ENCODE measurements at places on chromosomes 2 and 18.

GRCh38 chr18:49028091-49028490 lies 77.3 kb upstream of the SMAD7 start:
- DNase-seq: no peak

- DNase-seq: no peak
Measured at GRCh38 chr2:136909777-136910176, 144.4 kb downstream of the THSD7B start.

DNA sequence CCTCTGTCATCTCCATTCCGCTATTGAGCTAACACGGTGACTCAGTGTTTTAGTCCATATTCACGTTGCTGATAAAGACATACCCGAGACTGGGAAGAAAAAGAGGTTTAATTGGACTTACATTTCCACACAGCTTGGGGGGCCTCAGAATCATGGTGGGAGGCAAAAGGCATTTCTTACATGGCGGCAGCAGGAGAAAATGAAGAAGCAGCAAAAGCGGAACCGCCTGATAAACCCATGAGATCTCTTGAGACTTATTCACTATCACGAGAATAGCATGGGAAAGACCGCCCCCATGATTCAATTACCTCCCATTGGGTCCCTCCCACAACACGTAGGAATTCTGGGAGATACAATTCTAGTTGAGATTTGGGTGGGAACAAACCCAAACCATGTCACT lies 22.6 kb upstream of the CXXC1 start:
- no peak for DNase-seq

- DNase-seq: no peak
Measured at GRCh38 chr18:28112056-28112470, 64.9 kb downstream of the CDH2 start.

DNA sequence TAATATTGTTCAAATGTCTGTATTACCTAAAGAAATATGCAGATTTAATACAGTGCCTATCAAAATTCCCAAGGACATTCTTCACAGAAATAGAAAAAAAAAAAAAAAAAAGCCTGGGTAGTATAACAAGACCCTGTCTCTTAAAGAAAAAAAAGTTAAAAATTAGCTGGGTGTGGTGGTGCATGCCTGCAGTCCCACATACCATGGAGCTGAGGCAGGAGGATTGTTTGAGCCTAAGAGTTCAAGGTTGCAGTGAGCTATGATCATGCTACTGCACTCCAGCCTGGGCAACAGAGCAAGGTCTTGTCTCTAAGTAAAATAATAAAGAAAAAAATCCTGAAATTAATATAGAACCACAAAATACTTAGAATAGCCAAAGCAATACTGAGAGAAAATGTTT lies 51.9 kb downstream of the SLC16A14 start:
- no peak for DNase-seq

- no peak for DNase-seq
Measured at GRCh38 chr2:63755216-63755615, 86.5 kb upstream of the UGP2 start.

GRCh38 chr2:231270221-231271114 lies 72.0 kb downstream of the ARMC9 start:
- DNase-seq: no peak

DNA sequence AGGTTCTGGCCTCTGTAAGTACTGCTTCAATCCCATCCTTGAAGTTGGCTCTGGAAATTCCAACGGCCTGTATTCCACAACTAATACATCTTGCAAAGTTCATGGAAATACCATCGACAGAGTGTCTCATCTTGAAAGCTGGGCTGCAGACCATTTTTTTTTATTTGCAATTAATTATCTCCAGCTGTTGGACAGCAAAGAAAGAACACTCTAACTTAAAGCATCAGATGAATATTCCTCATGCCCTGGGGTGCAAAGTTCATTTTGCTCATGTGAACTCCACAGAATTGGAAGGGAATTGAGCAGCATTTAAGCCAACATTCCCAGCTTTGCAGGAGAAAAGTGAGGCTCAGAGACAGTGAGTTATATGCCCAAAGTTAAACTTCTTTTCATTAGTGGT lies 96.5 kb upstream of the PIEZO2 start:
- no peak for DNase-seq

DNA sequence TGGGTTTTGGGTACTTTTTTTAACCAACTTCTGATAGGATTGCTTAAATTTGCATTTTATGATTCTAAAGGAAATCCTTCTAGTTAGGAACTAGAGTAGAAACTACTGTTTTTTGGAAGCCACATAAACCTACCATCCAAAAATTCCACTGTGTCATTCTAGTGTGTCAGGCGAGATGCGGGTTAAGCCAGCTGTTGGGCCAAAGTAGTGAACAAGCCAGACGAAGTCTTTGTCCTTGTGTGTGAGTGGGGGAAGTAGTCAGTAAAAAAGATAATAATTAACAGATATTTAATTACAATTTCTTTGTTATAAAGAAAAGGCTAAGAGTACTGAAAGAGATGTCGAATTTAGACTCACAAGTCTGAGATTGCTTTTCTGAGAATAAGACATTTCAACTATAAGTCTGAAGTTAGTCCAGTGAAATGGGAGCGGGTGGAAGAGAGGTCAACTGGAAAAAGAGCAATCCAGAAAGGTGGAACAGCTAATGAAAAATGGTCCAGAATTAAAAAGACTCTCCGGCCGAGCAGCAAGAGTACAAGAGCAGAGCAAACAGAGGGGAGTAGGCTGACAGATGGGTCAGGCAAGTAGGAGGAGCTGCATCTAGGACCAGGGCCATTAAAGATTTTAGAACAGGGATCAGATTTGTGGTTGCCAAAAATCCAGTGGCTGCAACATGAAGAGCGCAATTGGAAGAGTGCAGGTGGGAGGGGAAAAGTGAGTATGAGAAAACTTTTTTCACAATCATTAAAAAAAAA lies 1.5 kb downstream of the EPB41L5 start:
- no peak for DNase-seq

DNA sequence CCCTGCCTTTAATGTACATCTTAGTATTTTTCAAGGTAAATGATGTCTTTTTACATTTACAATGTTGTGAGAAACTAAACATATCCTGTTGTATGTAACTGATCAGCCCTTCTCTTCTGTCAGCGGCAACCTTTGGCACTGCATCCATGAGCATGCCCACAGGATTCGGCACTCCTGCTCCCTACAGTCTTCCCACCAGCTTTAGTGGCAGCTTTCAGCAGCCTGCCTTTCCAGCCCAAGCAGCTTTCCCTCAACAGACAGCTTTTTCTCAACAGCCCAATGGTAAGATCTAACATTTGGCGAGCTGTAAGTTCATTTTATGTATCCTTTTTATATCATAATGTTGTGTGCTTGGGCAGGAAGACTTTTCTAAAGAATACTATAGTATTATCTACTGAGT lies 46.9 kb upstream of the SCYGR2 start:
- no peak for DNase-seq

- DNase-seq: no peak
Measured at GRCh38 chr2:55230551-55230950, 1.5 kb downstream of the CLHC1 start.

GRCh38 chr2:233525791-233526190 lies 40.8 kb downstream of the USP40 start:
- DNase-seq: no peak

GRCh38 chr2:120384486-120385354 lies 38.8 kb downstream of the INHBB start:
- DNase-seq: no peak

All from activated CD8-positive, alpha-beta memory T cell treated with anti-CD3 and anti-CD28 coated beads for 1 hour (primary cell).